ENCODE measurements at places on chromosomes 4 and X. TPM values are rescaled to one million over a fixed set of nuclear protein-coding genes. Genes with fewer than 3 reads are reported as not detected.

GRCh38 chr4:175813821-175814220 is 1.8 kb upstream of the GPM6A start:
- H3K27me3 ChIP-seq, result no peaks in the 10 kb centered on the region
- no peak overlapping the region for H3K4me3 ChIP-seq
- H3K27ac ChIP-seq, result no peak overlapping the region
- DNase-seq, result no peak
- H3K36me3 ChIP-seq, result no peaks in the 10 kb centered on the region

- no peak overlapping the region for H3K27ac ChIP-seq
- no peaks in the 10 kb centered on the region for H3K36me3 ChIP-seq
- H3K27me3 ChIP-seq, result no peaks in the 10 kb centered on the region
These were observed 533.1 kb upstream of the TENM3 start for GRCh38 chr4:181710143-181710542.

DNA sequence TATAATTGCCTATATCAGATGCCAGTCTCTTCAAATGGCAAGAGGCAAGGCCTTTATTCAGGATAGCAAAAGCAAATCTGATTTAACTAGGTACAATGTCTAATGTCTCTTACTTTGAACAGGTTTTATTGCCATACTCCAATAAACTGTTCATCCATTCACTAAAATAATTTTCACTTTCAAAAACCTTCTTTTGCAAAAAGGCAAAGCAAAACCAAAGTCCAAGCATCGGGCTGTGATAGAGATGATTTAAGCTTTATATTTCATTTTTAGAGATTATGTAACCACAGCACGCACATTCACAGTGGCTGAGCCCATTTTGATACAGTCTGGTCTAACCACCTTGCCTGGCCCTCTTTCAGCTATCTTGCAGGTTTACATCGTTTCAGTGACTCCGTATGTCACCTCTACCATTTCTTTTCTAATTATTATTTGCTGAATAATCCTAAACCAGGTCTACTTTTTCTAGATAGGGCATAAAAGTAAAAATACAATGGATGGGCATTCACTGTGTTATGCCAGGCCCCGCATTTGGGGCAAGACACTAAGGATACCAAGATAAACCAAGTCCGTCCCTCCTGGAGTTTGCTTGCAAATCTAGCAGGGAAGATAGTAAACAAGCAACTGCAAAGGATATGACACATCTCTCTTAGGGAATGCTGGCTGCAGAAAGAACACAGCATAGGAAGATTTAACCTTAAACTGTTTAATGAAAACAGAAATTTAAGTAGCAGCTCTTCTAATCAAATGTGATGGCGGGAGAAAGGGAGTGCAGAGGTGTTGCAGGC is 1.8 kb downstream of the CASP3 start:
- H3K36me3 ChIP-seq, result peaks cover 53% of the 10 kb centered on the region
- peak overlapping the region; percentile 87 for H3K27ac ChIP-seq
- peak overlapping the region; percentile 94 for H3K4me3 ChIP-seq
- DNase-seq, result no peak
- H3K4me1 ChIP-seq, result peaks cover 68% of the 10 kb centered on the region

DNA sequence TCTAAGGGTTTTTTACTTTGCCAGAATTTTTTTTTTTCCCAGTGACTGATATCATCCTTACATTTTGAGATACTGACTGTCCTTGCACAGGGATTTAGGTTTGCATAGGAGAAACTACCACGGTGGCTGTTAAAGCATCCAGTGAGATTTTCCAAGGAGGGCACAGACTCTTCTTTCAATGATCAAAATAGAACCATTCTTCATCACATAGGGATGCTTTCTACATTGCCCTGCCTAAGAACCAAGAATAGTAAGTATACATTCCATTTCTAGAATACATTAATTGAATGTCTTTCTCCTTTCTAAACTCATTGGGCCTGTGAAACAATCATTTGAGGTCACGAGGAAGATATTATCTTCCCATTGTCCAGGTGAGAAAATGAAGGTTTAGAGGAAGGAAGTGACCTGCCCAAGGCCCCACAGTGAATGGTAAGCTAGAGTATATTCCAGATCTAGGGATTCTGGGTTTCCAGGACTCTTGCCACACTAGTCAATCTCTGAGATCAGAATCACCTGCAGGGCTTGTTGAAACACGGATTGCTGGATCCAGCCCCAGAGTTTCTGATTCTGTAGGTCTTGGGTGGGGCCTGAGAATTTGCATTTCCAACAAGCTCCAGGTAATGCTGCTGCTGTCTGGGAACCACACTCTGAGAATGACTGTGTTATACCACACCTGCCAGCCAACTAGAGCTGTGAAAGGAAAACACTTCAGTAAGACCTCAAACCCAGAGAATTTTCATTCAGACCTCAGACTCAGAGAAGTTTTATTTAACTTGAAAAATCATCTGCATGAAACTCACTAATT is 17.7 kb upstream of the TMEM154 start:
- peaks cover 27% of the 10 kb centered on the region for H3K4me1 ChIP-seq
- peak overlapping the region; percentile 86 for H3K27ac ChIP-seq
- H3K4me3 ChIP-seq, result no peak overlapping the region
- no peak for DNase-seq
- peaks cover 2% of the 10 kb centered on the region for H3K36me3 ChIP-seq

POF1B gene
- not detected for total RNA-seq

GRCh38 chr4:53863736-53864365 is 200.6 kb downstream of the CHIC2 start:
- no peak overlapping the region for H3K27ac ChIP-seq
- DNase-seq, result no peak
- peaks cover 11% of the 10 kb centered on the region for H3K27me3 ChIP-seq
- no peak overlapping the region for H3K4me3 ChIP-seq
- no peaks in the 10 kb centered on the region for H3K4me1 ChIP-seq

GRCh38 chr4:2103843-2104547 is 44.9 kb downstream of the NAT8L start:
- H3K36me3 ChIP-seq, result peaks cover 12% of the 10 kb centered on the region
- DNase-seq, result no peak
- peaks cover 29% of the 10 kb centered on the region for H3K27me3 ChIP-seq
- H3K27ac ChIP-seq, result no peak overlapping the region

RAB39B gene
- 12.9 TPM for total RNA-seq

DNA sequence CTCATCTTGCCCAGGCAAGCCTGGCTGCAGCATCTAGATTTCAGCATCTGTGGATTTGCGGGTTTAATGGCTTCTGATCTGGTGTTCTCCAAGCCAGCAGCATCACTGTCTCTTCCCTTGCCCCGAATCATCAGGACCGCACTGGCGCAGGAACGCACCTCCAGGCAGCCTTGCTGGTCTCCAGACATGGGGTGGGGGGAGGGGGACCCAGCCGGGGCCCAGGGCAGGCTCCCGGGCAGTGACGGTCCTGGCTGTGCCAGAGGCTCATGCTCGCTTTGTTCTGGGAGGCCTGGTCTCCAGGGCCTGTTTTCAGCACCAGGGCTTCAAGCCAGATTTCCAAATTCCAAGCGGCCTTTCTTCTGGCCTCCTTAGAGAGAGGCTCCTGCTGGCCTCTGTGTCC is 4.9 kb downstream of the CFAP99 start:
- H3K4me3 ChIP-seq, result no peak overlapping the region
- no peaks in the 10 kb centered on the region for H3K36me3 ChIP-seq
- H3K4me1 ChIP-seq, result peaks cover 13% of the 10 kb centered on the region
- DNase-seq, result no peak
- H3K27ac ChIP-seq, result no peak overlapping the region

FGFBP1 gene
- not detected for total RNA-seq

- H3K27ac ChIP-seq, result no peak overlapping the region
- peaks cover 2% of the 10 kb centered on the region for H3K27me3 ChIP-seq
- no peaks in the 10 kb centered on the region for H3K36me3 ChIP-seq
These were observed 204.2 kb downstream of the GPC3 start for GRCh38 chrX:133781174-133781573.

DNA sequence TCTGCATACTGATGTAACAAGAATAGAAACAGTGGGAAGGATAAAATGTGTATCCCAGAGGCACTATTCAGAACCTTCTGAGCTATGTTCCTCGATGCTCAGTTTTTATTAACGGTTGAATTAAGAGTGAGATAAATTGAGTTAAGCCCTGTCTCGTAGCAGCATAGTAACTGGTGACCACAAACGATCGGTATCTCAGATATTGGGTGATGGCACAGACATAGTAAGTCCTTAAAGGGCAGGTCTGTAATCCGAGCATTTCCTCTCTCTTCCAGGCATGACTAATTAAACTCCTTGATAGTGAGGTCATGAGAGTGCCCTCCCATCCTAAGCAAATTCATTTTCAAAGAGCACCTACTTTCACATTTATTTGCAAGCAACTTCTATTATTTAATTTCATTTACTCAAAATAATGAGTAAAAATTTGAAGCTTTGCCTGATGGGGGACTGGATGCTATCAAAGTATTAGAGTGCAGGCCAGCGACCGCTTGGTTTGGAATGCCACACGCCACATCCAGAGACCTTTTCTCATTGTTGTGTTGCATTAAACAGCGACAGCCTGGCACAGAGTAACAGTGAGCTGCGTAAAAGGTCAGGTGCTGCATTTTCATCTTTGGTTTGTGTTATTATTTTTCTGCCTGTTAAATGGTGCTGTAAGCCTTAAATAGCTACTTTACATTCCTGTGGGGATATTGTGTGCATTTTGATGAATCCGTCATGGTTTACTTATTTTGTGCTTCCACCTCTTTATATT is 101.9 kb downstream of the PCDH7 start:
- no peak overlapping the region for H3K27ac ChIP-seq
- no peak overlapping the region for H3K4me3 ChIP-seq
- H3K36me3 ChIP-seq, result no peaks in the 10 kb centered on the region
- no peaks in the 10 kb centered on the region for H3K27me3 ChIP-seq
- no peaks in the 10 kb centered on the region for H3K4me1 ChIP-seq

- H3K4me1 ChIP-seq, result no peaks in the 10 kb centered on the region
- no peak for DNase-seq
- no peak overlapping the region for H3K27ac ChIP-seq
- no peak overlapping the region for H3K4me3 ChIP-seq
- no peaks in the 10 kb centered on the region for H3K36me3 ChIP-seq
- H3K27me3 ChIP-seq, result no peaks in the 10 kb centered on the region
These were observed 17.8 kb downstream of the ZNF185 start for GRCh38 chrX:152915541-152916241.

DNA sequence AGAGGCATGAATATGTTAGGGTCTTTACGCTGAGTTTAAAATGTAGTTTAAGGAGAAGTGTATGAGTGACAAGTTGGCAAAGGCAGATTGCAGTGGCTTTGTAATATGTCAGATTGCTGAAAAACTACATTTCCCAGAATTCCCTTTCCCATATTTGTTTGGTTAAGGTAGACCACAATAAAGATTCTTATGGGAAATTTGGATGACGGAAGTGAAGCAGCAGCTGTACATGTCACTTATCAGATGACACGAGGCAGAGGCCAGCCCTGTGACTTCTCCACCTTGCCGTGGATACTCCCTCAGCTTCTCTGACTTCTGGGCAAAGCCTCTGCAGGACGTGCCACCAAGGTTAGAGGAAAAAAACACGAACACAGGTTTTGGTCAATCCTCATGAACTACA is 229.7 kb upstream of the DKK2 start:
- H3K27me3 ChIP-seq, result no peaks in the 10 kb centered on the region
- H3K36me3 ChIP-seq, result no peaks in the 10 kb centered on the region
- no peak overlapping the region for H3K4me3 ChIP-seq
- DNase-seq, result no peak
- H3K27ac ChIP-seq, result no peak overlapping the region

DNA sequence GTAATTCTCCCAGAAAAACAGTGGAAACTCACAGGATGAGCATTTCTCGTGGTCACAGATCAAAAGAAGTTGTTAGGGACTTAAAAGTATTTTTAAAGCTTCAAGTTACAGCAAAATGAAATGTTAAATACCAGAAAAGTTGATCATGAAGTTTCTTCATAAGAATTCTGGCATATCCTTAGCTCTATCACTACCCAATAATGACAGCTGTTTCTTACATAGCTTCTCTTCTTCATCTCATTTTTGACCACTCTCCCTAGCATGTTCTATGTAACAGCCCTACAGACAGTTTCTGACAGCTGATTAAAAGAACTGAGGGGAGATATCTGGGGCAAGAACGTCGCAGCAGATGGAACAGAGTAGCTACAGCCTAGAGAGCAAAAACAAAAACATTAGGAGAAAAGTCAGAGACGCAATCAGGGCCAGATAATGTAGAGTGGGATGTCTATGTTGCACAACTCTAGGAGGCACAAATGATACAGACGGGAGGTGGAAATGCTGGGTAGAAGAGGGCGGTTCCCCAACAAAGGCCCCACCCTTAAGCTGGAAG is 108.7 kb downstream of the CORIN start:
- no peaks in the 10 kb centered on the region for H3K4me1 ChIP-seq
- no peak overlapping the region for H3K4me3 ChIP-seq
- no peak for DNase-seq

DNA sequence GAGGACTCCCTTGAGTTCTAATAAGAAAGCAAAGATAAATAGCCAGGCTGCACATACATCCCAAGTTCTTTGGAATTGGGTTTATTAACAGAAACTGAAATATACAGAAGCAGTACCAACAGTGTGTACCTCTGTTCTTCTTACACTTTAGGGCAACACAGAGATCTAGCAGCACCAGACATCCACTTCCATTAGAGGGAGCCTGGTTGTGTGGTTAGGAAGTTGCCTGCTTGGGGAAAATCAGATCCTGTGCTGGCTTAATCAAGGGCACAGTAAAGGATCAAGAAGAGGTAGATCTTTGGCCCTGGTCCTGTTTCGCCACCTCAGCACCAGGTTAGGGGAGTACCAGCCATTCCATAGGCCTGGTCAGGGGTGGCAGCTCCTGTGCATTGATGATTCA is 231.1 kb upstream of the ARHGAP24 start:
- no peaks in the 10 kb centered on the region for H3K36me3 ChIP-seq
- no peak overlapping the region for H3K27ac ChIP-seq
- H3K4me3 ChIP-seq, result no peak overlapping the region
- no peak for DNase-seq
- H3K27me3 ChIP-seq, result no peaks in the 10 kb centered on the region

- H3K36me3 ChIP-seq, result no peaks in the 10 kb centered on the region
- no peaks in the 10 kb centered on the region for H3K4me1 ChIP-seq
- no peak overlapping the region for H3K4me3 ChIP-seq
- no peak for DNase-seq
- no peak overlapping the region for H3K27ac ChIP-seq
- peaks cover 10% of the 10 kb centered on the region for H3K27me3 ChIP-seq
These were observed 172.9 kb upstream of the TTC29 start for GRCh38 chr4:147118528-147118927.

DNA sequence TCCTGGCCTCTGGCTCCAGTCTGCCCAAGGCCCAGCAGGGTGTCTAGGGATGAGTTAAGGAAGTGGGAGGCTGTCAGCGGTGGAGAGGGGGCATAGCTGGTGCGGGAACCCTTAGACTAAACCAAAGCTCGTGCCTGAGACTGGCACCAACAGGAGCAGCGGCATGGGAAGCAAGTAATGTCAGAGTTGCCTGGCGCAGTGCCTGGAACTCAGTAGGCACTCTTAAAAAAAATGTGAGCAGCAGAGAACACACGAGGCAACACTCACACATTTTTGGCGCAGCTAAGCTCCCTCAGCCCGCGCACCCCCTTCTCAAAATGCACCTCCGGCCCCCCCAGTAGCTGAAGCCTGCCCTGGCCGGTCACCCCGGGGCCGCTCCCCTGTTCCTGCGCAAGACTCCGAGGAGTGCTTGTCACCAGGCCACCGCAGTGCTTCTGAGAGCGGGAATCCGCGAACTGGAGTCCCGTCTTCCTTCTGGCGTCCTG is 583 bp downstream of the GABRE start:
- H3K4me3 ChIP-seq, result no peak overlapping the region
- no peak for DNase-seq

All from activated CD8-positive, alpha-beta memory T cell treated with anti-CD3 and anti-CD28 coated beads, Interleukin-2, amount 10 ng/mL, durations not matched to agents 7 days and 5 days (primary cell).